ENCODE measurements at places on chromosomes 2 and 18.
A peak's percentile ranks its signal among the peaks of the same experiment; 100 is the strongest.

DNA sequence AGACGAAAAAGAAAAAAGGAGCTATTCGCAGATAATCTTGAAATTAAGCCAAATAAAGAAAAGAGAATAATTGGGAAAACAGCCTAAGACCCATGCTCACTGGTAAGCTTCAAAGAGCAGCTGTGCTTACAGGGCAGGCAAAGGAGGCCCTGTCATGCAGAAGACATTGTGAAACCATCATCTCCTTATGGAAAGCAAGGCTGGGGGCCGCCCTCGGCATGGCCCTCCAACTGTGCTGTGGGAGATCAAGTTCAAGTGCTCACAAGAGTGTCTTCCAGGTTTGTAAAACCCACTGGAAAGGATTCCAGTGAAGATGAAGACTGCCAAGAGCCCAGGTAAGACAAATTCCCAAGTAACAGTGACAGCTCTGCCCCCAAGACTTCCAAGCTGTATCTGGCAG lies 32.2 kb downstream of the ACVR1 start:
- no peak for DNase-seq

GRCh38 chr18:78742218-78742745 lies 237.3 kb upstream of the SALL3 start:
- no peak for DNase-seq

DNA sequence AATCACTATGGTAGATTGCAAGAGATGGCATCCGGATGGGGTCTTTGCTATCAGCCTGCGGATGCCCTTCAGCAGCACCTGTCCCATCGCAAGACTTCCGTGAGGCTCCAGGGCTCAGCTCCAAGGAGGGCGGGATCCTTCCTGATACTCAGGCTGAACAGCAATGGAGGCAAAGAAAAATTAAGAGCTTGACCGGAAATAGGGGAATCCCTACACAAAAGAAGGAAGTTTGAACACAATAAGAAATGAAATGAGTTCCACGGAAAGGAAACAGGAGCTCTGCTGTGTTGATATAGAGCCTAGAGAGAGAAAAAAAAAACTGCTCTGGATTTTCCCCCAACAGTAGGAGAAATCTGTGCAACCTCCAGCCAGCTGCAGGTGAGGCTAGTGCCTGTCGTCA lies 91.9 kb downstream of the ARL4C start:
- no peak for DNase-seq

GRCh38 chr2:223674998-223675609 lies 72.9 kb upstream of the SCG2 start:
- DNase-seq: no peak

GRCh38 chr2:172394002-172394401 lies 33.4 kb upstream of the ITGA6 start:
- no peak for DNase-seq

DNA sequence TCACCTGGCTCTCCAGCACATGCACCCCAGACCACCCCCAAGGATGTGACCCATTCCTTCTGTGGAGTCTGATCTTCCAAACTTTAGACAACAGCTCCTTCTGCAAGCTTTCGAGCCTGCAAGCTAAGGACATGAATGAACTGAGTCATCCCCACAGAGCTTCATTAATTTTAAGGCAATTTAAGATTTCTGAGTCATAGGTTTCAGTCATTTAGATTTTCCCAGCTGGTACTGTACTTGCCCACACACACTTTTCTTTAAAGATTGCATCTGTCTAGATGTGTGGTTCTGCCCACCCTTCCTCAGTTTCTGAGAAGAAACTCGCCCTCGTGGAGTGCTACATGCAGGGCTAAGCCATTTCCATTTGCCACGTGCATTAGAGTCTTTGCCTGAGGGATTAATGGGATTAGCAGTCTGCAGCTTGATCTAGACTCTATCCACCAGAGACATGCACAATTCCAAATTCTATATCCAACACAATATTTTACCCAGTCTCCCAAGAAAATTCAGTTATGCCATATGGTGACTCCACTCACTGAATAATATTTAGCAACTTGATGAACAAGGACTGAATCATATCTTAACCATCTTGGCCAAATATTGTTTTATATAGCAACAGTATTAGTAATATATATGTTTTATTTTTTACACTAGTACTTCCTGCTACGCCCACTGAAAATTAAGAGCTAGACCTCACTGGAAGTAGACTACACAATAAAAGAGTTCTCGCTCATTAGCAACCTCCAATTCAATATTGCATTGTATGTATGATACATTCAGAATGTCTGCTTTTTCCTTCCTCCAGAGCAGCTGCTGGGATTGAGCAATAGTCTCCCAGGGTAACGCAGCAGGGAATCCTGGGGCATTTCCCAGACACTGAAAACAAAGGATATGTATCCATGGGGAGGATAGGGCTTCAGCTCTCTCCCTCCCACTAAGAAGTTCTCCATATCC lies 14.3 kb upstream of the TRIB2 start:
- DNase-seq: no peak

DNA sequence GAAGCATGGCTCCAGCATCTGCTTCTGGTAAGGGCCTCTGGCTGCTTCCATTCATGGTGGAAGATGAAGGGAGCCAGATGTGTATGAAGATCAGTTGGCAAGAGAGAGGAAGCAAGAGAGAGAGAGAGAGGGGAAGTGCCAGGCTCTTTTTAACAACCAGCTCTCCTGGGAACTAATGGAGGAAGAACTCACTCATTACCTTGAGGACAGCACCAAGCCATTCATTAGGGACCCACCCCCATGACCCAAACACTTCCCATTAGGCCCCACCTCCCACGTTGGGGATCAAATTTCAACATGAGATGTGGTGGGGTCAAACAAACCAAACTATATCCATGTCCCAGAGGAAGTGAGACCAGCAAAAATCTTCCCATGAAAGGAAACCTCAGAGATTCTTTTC lies 124.8 kb upstream of the SIX2 start:
- no peak for DNase-seq

DNA sequence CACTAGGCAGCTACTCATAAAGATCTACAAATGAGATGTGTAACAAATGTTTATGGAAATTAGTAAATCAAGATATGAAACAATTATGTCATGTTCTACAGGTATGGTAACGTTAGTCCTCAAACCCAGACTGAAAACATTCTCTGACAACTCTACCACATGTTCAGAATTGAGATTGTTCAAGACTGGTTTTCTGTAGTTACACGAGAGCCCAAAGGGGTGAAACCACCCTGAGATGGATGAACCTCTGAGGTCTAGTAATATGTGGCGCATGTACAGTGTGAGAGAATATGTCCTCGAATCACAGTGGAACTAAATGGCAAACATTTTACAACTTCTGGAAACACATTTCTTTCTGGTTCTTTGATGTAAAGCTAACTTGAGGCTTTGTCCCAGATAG lies 614.3 kb downstream of the ZEB2 start:
- no peak for DNase-seq

- peak; percentile 61 for DNase-seq
Observed at GRCh38 chr2:235640926-235641723, 147.3 kb downstream of the AGAP1 start.

All from left ventricle myocardium superior (tissue), 1 donor.